Stimulated activated CD4-positive, alpha-beta T cell treated with anti-CD3 and anti-CD28 coated beads, Interleukin-1b, Interleukin-23, amount 100 ng/mL, for 1 hour (primary cell): ENCODE measurements at places on chromosomes 6 and 20.

- DNase-seq, result no peak
Observed at GRCh38 chr20:58630063-58630462, 21.0 kb upstream of the STX16 start.

DNA sequence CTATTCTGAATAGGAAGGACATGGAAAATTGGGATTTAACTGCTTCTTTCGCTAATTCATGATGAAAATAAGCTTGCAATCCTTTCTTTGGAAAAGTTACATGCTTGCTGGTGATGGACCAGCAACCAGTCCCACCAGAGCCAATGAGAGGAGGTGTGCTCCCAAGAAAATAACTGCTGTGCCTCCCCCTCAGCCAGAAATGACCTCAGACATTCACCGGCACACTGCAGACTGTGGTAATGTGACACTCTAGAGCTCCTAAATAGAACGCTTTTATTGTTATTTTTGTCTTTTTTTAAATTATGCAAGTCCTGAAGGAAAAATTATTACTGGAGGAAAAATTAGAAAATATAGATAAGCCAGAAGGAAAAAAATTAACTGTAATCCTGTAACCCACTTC lies 2.6 kb downstream of the PYGB start:
- DNase-seq, result no peak

- DNase-seq, result no peak
Observed at GRCh38 chr6:18360188-18360587, 27.0 kb upstream of the RNF144B start.

GRCh38 chr6:15476631-15477380 lies 186.0 kb downstream of the DTNBP1 start:
- DNase-seq, result no peak

DNA sequence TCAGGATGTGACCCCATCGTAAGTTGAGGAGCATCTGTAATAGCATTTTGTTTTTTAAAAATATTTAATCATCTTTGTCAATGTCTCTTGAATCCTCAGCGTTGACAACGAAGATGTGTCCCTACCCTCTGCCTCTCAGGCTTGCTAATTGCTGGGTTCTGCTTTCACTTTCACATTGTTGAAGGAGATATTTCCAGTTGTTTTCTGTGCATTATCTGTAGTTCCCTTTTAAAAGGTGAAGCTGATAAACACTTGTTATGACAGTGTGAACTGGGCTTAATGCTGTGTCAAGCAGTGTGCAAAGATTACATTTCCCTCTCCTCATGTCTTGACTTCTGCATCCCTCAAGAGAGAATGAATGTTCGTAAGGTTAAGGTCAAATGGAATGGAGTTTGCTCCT lies 54.9 kb downstream of the CSE1L start:
- no peak for DNase-seq

GRCh38 chr6:53615633-53616449 lies 49.7 kb downstream of the KLHL31 start:
- no peak for DNase-seq

- no peak for DNase-seq
Observed at GRCh38 chr20:33933469-33933909, 60.2 kb upstream of the RALY start.
